ENCODE measurements at places on chromosomes 6 and 20. TPM values are rescaled to one million over a fixed set of nuclear protein-coding genes. Genes with fewer than 3 reads are reported as not detected.

- no peak for DNase-seq
Measured at GRCh38 chr6:88519301-88520016, 353.3 kb upstream of the CNR1 start.

DNA sequence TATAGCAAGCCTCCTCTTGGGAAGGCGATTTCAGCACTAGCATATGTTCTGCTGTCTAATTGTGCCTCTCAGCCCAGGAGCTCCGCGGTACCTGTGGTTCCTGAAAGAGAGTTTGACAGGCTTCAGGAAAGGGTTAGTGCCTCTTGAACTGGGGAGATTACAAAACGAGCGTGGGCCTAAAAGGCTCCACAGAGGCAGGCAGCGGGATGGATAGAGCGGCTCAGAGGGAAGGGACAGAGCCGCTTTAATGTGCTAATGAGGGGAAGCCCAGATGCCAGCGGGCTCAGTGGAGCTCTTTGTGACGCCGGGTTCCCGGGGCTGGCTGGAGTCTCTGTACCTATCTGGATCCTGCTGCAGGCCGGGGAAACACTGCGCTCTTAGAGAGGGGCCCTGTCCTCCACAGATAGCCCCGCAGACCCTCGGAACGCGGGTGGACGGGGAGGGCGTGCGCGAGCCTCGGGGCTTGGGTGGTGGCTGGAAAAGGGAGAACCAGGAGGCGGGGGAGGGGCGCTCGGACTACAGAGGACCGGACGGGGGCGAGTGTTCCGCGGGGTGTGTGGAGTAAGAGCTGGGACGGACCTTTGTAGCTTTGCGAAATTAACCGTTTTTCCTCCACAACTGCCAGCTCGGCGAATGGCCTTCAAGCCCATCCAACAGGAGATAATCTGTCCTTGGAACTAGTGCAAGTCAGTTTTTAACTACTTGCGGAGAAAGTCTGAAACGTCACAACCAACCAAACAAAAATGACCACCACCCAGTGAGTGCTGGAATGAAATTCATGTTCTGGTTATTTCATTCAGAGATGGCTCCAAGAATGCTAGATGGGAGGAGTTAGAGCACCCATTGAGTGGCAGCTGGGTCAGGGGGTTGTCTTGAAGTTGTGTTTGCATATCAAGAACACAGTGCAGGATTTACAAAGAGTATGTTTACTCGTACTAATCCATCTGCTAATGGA lies 13.0 kb downstream of the SLC35F1 start:
- DNase-seq: no peak

GRCh38 chr6:72464791-72465691 lies 156.8 kb upstream of the KCNQ5 start:
- DNase-seq: no peak

DNA sequence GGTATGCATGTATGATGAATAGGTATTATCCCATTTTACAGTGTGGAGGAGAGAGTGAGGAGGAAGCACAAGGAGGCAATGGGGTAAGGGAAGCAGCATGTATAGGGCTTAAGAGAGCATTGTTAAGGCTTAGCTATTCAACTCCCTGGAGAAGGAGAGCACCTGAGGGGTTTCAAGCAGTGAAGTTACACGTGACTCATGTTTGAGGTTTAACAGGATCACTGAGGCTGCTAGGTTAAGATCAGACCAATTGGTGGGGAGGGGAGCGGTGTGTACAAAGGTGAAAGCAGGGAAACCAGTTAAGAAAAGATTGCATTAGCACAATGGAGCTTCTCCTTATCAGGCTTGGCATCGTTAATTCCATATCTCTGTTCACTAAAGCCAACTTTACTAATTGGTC lies 64.4 kb upstream of the NHSL1 start:
- DNase-seq: no peak

DNA sequence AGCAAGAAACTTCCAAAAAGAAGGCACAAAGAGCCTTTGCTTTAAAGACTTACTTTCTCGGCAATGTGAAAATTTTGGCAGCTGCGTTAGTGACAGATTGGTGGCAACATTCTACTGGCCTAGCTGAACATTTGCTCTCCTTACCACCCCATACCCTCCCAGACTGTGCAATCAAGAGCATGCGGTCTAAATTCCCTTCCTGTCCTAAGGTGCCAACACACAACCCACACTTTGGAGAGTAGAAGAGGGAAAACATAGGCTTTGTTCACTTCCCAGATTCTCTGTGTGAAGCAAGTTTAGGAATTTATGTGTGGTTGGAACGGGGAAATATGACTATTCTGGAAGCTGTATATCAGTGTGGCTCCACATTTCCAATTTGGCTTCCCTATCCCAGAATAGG lies 29.8 kb upstream of the NEDD9 start:
- no peak for DNase-seq

DNA sequence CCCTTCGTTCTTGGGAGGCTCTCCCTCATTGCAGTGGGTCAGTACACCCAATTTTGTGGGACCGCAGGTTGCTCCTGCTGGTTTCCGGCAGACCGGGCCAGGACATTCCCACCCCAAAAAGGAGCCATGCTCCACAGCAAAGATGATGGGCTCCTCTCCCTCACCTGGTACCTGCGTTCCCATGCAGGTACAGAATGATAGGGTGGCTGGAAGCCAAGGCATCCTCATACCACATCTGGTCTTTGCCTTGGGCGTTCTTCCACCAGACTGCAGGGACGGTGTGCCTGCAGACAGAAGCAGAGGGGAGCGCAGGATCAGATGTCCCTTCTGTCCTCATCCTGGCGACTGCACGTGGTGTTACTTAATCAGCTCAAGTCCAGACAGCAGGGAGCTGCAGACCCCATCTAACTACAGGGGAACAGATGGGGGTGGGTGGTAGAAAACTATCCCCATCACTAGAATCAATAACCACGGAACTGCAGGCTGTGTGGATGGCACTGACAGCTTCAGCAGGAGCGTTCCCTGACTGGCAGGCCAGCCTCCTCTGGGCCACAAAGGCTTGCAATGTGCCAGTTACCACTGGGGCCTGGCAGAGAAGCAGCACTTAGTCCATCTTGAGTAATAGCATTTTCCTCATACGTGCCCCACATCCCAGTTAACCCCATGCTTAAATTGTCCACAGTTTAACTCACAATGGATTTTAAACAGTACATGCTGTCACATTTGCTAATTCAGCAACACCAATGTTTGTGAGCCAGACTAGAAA lies 70.4 kb downstream of the ABHD12 start:
- DNase-seq: no peak

DNA sequence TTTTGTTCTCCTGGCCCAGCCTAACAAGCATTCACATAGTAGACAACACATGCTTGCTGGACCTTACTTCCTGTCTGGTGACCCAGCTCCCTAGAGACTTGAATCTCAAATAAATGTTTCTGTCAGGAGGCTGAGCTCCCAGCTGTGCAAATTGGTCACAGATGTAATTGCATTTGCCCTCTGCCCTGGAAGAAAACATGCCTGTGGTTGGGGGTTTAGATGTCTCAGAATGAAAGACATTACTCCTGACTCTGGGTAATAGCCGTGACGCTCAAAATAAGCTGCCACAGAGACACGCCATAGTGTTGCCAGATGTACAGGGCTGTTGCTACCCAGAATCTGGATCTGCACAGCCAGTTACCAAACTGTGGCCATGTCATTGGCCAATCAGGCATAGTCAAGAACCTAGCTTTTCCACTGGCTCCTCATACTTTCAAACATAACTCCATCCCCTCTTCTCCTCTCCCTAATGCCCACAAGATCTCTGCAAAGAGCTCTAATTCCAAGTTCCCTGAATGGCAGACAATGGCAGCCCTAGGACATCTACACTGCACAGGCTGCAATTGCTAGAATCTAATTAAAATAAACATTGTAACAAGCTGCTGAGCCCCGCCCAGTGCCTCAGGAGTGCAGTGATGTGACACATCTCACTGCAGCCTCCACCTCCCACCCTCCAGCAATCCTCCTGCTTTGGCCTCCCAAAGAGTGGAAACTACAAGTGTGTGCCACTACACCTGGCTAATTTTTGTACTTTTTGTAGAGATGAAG lies 32.8 kb upstream of the GMPR start:
- no peak for DNase-seq

- DNase-seq: no peak
Measured at GRCh38 chr6:166738386-166739116, 111.5 kb upstream of the RPS6KA2 start.

DNA sequence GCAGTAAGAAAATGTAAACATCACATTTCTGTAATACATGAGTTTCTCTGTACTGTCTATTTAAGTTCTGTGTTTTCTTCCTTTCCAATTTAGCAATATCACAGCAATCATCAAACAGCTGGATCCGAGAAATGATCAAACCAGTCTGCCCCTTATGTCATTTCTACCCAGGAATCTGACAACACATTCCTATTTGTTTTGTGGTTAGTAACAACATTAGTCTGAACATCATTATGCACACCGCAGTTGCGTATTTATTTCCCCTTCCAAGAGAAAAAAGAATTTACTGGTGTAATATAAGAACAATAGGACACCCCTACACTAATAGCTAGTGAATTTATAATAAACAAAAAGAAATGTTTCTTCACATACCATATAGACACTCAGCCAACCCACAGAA lies 179.5 kb downstream of the BTBD9 start:
- DNase-seq: no peak

GRCh38 chr6:112781241-112781640 lies 434.1 kb downstream of the RFPL4B start:
- DNase-seq: no peak

DNA sequence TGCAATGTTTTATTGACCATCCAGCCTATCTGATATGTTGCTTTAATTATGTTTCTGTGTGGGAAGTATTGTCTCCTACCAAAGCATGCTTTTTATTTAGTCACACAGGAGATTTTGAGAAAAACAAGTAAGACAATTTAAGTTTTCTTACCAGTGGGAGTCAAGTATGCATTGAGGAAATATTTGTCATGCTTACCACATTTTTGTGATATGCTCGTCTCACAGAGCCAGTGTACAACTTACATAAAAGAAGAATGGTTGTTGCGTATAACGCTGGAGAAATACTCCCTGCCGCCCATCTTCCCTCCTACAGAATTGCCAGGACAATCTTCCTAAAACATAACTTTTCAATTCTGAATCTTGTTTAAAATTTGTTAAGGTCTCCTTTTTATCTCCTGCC lies 37.1 kb upstream of the FILIP1 start:
- no peak for DNase-seq

DNA sequence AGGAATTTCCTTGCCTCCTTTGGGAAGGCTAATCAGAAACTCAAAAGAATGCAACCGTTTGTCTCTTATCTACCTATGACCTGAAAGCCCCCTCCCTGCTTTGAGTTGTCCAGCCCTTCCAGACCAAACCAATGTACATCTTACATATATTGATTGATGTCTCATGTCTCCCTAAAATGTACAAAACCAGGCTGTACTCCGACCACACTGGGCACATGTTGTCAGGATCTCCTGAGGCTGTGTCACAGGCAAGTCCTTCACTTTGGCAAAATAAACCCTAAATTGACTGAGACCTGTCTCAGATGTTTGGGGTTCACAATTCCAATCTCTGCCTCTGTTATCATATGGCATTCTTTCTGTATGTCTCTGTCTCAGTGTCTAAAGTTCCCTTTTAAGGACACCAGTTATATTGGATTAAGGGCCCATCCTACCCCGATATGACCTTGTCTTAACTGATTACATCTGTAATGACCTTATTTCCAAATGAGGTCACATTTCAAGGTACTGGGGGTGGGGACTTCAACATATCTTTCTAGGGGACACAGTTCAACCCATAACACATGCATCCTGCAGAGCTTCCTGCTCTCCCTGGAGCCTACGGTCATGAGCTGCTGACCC lies 513.5 kb upstream of the JARID2 start:
- DNase-seq: no peak

GRCh38 chr6:105495515-105495914 lies 92.6 kb upstream of the PREP start:
- DNase-seq: no peak

DNA sequence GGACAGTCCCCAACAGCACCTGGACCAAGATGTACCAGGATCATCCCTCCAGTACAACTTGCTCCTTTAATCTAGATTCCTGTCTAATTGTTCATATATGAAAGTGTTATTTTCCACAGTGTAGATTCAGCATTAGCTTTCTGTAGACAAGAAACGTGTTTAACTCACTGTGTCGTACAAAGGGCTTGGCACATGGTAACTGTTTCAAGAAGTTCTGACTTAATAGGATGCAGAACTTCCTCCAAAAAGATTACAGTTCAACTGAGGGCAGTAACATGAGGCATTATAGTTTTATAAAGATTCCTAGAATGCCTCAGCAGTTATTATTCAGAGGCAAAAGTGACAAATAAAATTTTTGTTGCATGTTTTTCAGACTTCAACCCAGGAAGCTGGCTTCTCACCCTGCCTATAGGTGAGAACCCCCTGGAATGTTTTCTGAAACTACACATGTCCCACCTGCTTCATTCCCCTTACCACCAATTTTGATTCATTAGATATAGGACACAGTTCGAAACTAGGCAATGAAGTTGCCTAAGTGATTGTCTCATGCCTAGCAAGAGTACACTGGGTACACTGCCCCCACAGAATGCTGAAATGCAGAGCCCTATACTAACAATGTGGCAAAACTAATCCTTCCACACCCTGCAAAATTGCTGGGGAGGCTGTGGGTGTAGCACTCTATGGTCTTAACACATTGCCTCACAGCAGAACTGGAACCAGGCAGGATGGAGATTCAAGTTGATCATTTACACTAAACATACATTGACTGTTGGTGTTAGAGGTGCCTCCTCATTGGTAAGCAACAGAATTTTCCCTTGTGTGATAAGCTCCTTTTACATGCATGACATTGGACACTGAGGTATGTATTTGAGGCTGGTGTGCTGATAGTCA lies 22.6 kb upstream of the SH3BGRL2 start:
- DNase-seq: no peak

- no peak for DNase-seq
Measured at GRCh38 chr20:38132156-38132909, 32.7 kb downstream of the TGM2 start.

GRCh38 chr6:139690007-139690406 lies 315.6 kb upstream of the CITED2 start:
- DNase-seq: no peak

- DNase-seq: no peak
Measured at GRCh38 chr20:3330046-3330741, 77.3 kb downstream of the DNAAF9 start.

Gene HLA-G
- not detected for total RNA-seq

Gene TPMT
- total RNA-seq: 8.2 TPM

Gene GLP1R
- total RNA-seq: 0.77 TPM

Gene MAS1
- total RNA-seq: not detected

Gene SLC16A10
- total RNA-seq: 6.5 TPM

Gene MYT1
- total RNA-seq: 0.12 TPM

Gene DSTN
- total RNA-seq: 62.8 TPM
